ENCODE measurements at places on chromosomes 1 and 21.

GRCh38 chr1:232662910-232663309 lies 33.0 kb upstream of the SIPA1L2 start:
- DNase-seq: no peak

DNA sequence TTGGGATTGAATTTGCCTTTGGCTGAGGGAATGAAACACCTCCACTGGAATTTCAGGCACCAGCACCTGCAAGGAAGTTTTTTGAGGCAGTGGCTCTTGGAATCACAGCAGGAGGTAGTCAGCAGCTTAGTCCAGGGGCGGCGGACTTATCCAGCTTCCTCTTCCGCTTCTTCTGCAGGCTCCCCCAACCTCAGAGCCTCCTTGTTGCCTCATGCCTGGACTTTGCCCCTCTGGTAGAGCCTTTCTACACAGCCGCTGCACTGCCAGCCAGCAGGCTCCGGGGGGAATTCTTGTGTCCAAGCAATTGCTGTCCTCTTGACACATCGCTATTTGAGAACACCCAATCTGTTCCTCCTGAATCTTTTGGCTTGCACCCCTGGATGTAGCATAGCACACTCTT lies 4.4 kb upstream of the RHEX start:
- DNase-seq: no peak

DNA sequence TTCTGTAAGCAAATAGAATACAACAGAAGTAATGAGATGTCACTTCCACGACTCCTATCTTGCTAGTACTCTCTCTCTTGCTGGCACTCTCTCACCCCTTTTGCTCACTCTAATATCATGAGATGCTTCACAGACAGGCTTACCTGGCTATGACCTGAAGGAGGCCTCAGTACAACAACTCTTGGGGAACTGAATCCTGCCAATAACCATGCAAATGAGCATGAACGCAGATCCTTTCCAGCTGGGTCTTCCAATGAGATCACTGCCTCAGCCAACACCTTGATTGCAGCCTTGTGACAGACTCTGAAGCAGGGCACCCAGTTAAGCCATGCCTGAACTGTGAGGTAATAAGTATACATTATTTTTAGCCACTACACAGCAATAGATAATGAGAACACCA lies 53.1 kb upstream of the ADAR start:
- no peak for DNase-seq

DNA sequence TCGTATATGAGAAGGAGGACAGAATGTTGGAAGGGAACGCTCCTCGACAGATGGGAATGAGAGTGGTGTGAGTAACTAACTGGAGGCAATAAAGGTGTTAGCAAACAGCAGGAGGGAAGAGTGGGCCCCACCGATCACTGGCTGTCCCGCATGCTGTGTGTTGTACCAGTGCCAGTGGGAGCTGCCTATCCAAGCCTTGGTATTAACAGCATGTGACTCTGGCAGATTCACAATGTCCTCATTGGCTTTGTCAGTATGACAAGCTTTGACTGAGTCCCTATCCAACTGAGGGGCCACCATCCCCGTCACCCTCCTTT lies 188.3 kb downstream of the NRIP1 start:
- DNase-seq: no peak

DNA sequence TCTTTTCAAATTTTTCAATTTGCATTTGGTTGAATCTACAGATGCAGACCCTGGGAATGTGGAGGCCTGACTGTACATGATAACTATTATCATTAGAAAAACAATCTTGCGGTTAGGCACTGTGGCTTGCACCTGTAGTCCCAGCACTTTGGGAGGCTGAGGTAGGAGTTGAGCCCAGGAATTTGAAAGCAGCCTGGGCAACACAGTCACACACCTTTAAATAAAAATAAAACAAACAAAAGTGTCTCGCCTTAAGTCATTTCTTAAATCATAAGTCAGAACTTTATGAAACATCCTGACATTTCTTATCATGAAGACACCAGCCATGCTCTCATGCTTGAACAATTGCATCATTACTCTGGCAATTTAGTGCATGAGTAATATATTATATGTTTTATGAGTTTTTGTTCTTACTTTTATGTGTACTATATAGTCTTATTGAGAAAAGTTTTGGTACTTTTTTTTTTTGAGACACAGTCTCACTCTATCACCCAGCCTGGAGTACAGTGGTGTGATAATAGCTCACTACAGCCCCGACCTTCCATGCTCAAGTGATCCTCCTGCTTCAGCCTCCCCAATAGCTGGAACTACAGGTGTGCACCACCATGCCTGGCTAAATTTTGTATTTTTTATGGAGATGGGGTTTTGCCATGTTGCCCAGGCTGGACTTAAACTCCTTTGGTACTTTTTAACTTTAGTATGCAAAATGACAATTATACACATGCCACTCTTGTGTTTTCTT lies 7.8 kb downstream of the TBX19 start:
- no peak for DNase-seq

DNA sequence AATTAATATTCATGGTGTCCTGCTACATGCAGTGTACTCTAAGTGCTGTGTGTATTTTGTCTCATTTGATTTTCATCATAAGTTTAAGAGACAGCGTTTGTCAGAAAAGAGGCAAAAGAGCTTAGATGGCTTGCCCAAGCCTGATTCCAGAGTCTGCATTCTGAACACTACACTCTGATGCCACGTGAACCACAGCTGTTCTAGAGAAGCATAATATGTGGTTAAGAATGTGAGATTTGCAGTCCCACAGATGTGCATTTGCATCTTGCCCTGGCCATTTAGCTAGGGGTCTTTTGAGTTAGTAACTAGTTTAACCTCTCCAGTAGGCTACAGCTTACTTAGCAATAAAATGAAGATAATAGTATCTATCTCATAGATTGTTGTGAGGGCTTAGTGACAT lies 9.2 kb upstream of the GADD45A start:
- no peak for DNase-seq

- no peak for DNase-seq
Observed at GRCh38 chr1:119729044-119729443, 17.3 kb downstream of the PHGDH start.

DNA sequence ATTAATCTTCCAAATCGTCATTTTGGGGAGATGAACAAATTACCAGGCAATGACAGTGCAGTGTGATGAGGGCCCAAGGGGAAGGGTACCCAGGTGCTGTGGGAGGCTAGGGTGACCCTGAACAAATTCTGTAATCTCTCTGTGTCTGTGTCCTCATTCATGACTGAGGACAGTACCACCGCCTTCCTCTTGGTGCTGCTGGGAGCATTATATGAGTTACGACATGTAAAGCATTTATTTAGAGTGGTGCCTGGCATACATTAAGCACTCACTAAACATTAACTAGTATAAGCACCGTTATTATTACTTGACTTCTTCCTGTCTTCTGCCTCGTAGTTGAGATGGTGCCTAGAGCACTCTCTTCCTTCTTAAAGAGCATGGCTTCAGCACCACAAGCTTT lies 468.2 kb upstream of the VAMP3 start:
- peak; percentile 29 for DNase-seq
